ENCODE measurements at places on chromosomes 13 and 19.

DNA sequence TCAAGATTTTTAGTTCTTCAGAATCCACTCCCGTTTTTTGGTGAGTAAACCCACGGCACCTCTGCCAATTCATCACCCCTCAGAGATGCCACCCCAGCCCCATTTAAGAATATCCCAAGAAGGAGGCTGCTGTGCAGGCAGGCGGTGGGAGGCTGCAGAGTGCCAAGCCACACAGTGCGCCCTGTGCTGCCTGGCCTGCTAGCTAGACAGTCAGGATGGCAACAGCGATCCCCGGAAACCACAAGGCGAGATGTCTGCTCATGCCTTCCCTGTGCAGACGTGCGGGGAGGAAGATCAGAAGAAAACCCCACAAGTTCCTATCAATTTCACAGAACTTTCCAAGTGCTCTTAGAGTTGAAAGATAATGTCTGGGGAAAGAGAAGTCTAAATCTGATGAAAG lies 64.8 kb upstream of the GPR183 start:
- no peak for DNase-seq

DNA sequence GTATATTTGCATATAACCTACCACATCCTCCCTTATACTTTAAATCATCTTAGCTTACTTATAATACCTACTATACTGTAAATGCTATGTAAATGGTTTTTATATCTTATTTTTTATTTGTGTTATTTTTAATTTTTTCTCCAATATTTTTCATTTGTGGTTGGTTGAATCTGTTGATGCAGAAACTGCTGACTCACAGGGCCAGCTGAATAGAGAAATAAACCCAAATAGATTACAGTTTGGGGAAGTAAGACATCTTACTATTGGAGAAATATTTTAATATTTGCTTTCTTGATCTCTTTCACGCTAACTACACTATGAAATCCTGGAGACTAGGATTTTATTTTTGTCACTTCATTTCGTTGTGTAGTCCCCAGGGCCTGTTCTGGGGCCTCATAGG lies 7.1 kb downstream of the SMAD9 start:
- no peak for DNase-seq

DNA sequence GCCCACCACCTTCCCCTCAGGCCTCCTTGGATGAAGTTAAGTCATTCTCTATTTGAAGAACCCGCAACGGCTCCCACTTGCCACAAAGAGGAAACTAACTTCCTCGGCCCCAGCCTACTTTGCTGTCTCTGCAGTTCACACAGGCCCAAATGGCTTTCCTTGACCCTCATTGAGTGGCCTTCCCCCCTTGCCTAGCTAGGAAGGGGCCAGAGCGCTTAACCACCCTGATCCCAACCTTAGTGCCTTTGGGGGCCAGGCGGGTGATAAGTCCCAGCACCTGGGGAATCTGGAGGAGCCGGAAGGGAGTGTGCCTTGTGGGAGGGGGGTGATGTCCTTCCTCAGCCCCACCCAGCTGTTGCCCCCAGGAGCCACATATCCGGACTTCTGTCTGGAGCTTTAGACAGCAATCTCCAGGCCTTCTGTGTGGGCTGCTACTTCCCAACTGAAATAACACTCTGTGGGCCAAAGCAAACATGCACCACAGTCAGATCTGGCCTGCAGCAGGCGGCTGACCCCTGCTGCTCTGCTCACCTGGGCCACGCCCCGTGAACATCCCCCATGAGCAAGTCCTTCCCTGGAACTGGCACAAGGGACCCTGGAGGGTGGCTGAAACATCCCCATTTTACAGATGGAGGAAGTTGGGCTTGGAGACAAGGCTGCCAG lies 10.5 kb downstream of the NECTIN2 start:
- no peak for DNase-seq

DNA sequence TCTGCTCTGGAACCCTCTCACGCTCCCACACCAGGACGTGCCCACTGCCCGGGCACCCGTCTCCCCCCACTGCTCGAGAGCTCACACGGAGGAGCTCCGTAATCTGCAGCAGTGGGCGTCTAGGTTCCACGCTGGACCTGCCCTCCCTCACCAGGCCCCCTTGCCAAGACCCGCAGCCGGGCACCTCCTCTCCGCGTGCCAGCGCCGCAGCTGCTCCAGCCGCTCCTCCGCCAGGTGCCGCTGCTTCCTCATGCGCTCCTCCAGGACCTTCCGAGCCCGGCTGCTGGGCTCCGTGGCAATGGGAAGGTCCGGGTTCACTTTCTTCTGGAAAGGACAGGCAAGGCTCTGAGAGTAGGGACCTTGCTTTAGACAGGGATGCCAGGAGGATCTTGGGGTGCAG lies 35.0 kb upstream of the MATK start:
- DNase-seq, result no peak

GRCh38 chr13:87302931-87303330 lies 368.2 kb upstream of the SLITRK5 start:
- no peak for DNase-seq

DNA sequence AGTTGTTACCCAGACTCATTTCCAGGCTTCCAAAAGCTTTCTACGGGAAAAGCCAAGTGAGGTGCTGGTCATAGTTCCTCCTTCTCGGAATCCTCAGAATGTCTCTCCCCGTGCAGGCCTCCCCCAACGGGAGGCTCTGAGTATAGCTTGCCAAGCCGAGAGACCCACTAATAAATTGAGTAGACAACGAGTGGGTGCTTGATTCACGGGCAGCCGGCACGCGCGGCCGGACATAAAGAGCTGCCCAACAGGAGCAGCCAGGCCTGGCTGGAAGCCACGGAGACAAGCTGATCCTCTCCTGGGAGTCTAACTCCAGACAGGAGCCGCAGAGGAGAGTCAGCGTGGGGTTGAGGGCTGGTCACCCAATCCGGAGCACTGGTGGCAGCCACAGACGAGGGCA lies 43.4 kb upstream of the MEDAG start:
- no peak for DNase-seq

GRCh38 chr13:92135509-92135908 lies 737.1 kb downstream of the GPC5 start:
- no peak for DNase-seq

- DNase-seq, result no peak
Measured at GRCh38 chr13:60108589-60108988, 55.1 kb downstream of the DIAPH3 start.

DNA sequence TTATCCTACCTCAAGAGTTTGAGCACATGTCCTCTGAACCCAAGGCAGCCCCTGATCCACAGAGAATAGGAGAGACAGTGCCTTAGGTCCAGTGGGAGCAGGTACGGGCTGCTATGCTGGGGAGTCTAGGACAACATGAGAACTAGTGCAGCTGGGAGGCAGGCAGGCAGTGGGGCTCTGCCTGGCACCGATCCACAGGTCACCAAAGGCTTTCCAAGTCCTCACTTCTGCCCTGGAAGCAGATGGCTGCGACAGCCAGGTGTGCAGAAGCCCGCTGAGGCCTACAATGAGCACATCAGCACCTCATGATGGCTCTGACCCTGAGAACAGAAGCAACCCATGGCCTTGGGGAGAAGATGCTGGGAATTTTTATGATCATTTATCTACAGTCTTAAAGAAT lies 29.8 kb upstream of the EPHX3 start:
- no peak for DNase-seq

DNA sequence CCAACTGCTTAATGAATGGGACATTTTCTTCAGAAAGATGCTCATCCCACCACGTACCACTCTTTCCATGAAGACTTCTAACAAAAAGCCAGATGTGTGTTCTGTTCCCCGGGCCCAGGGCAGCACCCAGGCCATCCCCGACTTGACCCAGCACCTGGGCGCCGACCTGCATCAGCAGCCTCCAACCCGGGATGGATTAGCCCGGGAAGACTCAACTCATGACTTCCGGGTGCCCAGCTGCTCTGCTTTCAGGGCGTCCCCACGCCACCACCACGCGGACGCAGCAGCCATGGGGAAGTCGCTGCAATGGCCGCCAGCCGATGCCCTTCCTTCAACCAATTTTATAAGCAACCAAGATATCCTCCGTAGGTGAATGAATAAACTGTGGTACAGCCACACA lies 123.8 kb upstream of the TUBA3C start:
- no peak for DNase-seq

GRCh38 chr13:113047587-113047986 lies 58.0 kb upstream of the F7 start:
- DNase-seq, result no peak

- no peak for DNase-seq
Measured at GRCh38 chr19:39251846-39252245, 3.2 kb upstream of the IFNL4 start.

DNA sequence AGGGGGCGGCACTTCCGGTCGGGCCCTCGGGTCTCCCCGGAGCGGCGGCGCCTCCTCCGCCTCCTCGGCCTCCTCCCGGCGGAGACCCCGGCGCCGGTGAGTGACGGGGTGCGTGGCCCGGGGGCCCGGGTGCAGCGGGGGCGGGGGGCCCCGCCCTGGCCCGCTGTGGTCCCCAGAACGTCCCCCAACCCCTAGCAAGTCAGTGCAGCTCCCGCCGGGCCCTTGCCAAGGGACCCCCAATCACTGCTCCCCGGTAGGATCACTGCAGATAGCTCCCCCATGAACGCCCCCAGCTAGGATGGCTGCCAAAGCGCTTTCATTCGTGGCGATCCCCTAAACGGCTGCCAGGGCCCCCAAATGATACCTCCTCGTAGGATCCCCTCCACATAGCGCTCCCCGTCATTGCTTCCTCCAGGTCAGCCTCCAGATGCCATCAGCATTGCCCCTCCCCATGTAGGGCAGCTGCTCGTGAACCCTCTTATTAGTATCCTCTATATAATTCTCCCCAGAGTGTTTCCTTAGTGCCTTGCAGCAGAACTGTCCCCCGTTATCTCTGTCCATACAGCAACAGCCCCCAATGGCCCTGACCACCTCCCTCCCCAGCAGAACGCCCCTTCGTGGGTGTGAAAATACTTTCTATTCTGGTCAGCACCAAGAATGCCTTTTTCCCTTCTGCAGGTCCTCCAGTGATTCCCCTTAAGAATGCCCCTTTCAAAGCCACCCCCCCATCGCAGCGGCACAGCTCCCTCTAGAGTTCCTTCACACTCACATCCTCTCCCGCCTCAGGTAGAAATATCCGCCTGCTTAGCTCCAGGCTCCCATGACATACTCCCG lies at the start of gene ZNF865:
Gene ZNF865 (plus strand): TSS at position 11 of the 834 bp plus-strand sequence. CDS start 7,972 bp downstream, outside the sequence.
- DNase-seq, result no peak

DNA sequence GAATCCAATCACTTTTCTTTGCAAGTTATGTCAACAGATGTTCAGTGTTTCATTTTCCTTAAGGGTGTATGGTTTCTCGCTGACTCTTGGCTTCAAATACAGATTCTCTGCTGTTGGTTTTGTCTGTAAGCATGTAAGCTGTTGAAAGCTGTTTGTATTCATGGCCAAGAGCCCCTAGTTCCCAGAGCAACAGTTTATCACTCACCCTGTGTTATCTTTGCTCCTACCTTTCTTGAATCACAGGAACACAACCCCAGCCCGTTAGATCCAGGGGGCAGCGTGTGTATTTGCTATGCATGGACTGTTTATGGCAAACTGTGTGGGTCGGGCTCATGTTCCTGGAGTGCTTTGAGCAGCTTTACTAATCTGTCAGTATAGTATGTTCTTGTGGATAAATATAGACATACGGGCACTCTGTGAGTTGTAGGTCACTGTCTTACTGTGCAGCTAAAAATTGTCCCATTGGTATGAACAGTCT lies 28.9 kb downstream of the FRY start:
- no peak for DNase-seq

GRCh38 chr13:59755632-59756290 lies 408.0 kb downstream of the DIAPH3 start:
- DNase-seq, result no peak

DNA sequence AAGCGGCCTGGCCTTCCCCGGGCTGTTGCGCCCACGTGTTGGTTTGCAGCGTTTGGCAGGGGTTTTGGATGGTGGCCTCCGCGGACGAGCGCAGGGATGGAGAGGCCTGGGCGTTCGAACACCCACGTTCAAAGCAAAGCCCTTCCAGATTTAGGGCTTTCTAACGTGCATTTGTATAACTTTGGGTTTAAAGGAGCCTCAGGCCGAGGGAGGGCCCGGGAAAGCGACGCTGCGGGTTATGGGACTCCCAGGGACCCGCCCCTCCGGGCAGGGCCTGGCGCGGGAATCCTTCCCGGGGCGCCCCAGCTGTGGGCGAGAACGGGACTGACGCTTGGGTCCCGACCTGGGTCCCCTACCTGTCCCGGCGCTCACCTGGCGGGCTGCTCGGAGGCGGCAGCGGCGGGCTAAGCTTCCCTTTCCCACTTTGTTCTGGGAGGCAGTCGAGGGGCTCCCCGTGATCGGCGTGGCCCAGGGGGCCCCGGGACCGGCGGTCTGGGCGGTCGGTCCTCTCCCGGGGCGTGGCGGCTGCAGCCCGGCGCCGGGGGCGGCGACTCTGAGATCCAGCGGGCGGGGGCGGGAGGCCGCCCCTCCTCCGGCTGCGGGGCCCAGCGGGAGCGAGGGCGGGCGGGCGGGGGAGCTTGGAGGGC lies at the start of gene FBXO17:
Gene FBXO17 (minus strand): TSS at position 529 of the 647 bp plus-strand sequence. CDS start 25,423 bp downstream, outside the sequence.
- no peak for DNase-seq

DNA sequence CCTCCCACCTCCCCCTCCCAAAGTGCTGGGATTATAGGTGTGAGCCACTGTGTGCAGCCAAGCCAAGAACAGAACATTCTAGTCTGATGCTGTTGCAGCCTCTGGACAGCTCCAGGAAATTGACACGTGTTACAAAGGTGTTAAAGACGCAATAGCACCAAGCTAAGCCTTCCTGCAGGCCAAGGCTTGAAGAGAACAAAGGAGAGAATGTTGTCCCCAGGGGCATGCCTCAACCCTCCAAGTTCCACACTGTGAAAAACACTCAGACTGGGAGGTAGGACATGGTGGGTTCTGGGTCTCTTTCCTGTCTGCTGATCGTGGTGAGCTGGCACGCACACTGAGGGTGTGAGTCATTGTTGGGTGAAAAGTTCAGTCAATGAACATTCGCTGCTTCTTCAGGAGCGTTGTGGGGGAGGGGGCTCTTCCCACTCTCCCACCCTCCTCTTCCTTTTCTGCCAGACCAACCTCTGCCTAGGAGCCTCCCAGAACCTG lies 5.3 kb upstream of the PTPRS start:
- DNase-seq, result no peak

DNA sequence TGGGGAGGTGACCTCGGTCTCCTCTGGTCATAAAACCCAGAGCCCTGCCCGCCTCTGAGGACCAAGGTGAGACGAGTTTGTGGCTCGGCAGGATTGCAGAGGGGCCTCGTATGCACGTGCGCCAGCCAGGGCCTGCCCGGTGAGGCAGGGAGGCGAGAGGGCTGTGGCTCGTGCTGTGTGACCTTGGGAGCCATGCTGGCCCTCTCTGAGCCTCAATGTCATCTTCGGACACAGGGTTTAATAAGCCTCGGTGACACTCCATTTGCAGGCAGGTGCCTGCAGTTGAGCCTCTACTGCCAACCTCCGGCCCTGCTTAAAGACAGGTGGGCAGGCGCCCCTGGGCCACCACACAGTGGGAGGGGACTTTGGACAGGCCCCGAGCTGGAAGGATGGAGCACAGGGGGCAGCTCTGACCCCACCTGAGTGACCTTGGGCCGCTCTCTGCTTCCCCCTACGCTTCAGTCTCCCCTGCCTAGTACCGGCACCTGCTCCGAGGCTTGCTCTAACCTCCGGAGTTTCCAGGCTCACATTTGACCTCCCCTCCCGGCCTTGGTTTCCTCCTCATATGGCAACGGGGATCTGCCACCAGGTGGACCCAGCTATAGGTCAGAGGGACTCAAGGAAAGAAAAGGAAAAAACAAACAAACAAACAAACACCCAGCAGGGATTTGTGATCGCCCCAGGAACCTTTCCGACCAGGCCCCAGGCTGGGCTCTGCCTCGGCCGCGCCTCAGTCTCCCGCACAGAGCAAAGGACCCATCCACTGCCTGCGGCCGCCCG lies 3.1 kb downstream of the ZBTB7A start:
- DNase-seq, result no peak

- DNase-seq, result no peak
Measured at GRCh38 chr13:41344358-41344757, 33.3 kb downstream of the NAA16 start.
